ENCODE measurements at places on chromosomes 16 and 17.

- DNase-seq: no peak
These were observed 5.0 kb downstream of the YBX2 start for GRCh38 chr17:7289256-7290032.

GRCh38 chr17:78019367-78019975 is 61.0 kb downstream of the TNRC6C start:
- peak; percentile 41 for DNase-seq

- DNase-seq: peak; percentile 98
These were observed 2.5 kb downstream of the VASN start for GRCh38 chr16:4373909-4374742.

- no peak for DNase-seq
These were observed 355.2 kb downstream of the HAPSTR1 start for GRCh38 chr16:9446471-9447194.

- DNase-seq: no peak
These were observed at the start of gene IL17C for GRCh38 chr16:88638323-88639230. Gene IL17C (plus strand): TSS chr16:88638572. CDS start chr16:88638642, 70 bp downstream.

DNA sequence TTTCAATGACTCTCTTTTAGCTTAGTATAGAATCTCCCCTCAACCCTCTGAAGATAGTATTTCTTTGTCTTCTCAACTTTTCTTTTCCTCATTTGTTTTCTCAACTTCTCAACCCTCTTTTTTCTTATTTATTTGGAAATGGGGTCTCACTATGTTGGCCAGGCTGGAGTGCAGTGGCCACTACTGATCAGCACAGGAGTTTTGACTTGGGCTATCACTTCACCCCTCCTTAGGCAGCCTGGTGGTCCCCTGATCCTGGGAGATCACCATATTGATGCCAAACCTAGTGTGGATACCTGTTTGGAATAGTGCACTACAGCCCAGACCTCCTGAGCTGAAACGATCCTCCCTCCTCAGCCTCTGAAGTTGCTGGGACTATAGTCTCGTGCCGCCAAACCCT is 79.8 kb downstream of the PITPNC1 start:
- DNase-seq: no peak

- no peak for DNase-seq
These were observed 1.2 kb downstream of the SOX15 start for GRCh38 chr17:7588553-7589203.

- no peak for DNase-seq
These were observed 1.1 kb downstream of the KIF1C start for GRCh38 chr17:4998732-4999429.

- DNase-seq: no peak
These were observed 22.1 kb downstream of the NUBP1 start for GRCh38 chr16:10765772-10766171.

DNA sequence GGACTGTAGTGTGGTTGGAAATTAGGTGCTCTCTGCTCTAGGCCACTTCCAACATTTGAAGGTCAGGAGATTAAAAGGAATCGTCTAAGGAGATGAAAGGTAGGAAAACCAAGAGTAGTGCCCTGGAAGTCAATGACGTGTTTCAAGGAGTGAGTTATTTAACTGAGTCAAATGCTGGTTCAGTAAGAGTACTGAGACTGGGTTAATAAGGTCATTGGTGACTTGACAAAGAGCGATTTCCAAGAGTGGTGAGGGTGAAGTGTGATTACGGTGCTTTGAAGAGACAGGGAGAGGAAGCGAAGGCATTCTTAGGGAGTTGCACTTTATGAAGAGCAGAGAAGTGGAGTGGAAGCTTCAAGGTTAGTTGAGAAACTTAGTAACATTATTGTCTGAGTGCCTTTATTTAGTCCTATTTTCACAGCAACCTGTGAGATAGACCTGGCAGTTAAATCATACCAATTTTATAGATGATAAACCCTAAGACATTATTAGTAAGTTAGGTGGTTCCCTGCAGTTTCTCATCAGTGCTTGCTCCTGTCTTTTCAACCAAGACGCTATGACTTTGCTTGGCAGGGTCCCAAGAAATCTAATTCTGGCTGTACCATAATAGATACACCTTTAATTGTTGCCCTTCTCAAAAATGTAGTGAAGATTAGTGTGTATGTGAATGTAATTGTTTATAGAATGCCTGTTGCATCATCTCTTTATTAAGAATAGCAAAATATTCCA is 5.9 kb downstream of the ZNF207 start:
- DNase-seq: no peak

DNA sequence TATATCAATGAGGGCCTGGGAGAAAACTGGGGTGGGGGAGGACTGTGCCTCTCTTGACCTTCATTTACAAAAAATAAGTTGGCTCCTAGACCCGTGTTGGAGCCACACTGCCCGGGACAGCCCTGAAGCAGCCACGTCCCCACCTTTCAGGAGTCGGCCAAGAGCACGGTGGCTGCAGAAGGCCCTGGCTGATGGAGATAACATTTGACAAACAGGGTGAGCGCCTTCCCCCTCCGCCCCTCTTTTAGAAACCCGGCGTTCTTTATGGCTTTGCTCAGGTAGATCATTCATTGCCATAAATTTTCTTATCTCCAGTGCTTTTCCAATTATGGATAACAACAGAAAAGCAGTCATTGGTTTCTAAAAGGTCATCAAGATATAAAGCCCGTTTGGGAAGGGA is 398.1 kb upstream of the TNRC6C start:
- no peak for DNase-seq

GRCh38 chr16:55700961-55701360 is 45.2 kb downstream of the SLC6A2 start:
- no peak for DNase-seq

DNA sequence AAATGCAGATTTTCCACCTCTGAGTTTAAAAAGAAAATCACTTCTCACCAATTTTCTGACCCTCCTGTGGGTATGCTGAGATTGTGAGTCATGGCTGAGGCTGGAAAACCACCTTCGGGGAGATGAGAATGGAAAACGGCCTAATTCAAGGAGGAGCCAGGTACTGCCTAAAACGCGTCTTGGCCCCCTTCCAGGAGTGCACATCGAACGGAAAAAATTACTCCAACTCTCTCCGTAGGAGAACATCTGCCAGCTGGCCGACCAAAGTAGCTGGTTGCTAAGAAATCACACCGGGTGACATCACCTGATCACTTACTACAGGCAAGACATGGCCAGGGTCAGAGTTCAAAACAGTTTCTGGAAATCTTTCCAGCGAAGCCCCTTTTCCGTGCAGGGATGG is 107.6 kb downstream of the ZNF423 start:
- DNase-seq: no peak

GRCh38 chr17:77327566-77328464 is 187.0 kb downstream of the SEC14L1 start:
- DNase-seq: no peak

DNA sequence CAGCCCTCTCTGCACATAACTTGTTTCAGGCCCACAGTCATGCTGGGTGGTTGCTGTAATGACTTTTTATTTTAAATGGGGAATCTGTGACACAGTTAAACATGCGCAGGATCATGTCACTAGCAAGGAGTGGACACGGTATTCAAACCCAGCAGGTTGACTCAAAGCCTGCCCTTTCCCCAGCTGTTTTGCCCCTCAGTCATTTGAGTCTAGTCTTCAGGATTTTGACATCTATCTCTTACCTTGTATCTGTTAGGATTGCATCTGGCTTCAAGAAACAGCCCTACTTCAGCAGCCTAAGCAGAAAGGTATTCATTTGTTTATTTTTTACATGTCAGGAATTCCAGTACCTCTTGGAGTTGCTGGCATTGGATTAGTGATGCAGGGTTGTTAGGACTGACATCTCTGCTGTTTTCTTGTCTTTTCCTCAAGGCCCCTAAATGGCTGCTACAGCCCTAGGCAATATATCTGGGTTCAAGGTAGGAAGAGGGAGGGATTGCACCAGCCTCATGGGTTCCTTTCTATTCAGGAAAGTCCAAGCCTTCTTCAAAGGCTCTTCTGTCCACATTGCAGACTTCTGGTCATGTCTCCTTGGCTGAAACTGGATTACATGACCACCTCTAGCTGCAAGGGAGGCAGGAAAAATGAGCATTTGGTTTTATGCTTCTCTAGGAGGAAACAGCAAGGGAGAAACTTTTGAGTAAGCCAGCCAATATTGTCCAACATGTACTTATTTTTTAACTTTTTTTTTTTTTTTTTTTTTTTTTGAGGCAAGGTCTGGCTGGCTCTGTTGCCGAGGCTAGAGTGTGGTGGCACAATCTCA is 22.8 kb downstream of the ABCC1 start:
- no peak for DNase-seq

GRCh38 chr16:67946966-67947558 is 3.1 kb upstream of the LCAT start:
- no peak for DNase-seq

Data from fibroblast of gingiva (primary cell).